Activated B cell treated with CpG ODN at 0.5 μM for 24 hours (primary cell): ENCODE measurements at places on chromosomes 7 and 10. TPM values are rescaled to one million over a fixed set of nuclear protein-coding genes. Genes with fewer than 3 reads are reported as not detected.

DNA sequence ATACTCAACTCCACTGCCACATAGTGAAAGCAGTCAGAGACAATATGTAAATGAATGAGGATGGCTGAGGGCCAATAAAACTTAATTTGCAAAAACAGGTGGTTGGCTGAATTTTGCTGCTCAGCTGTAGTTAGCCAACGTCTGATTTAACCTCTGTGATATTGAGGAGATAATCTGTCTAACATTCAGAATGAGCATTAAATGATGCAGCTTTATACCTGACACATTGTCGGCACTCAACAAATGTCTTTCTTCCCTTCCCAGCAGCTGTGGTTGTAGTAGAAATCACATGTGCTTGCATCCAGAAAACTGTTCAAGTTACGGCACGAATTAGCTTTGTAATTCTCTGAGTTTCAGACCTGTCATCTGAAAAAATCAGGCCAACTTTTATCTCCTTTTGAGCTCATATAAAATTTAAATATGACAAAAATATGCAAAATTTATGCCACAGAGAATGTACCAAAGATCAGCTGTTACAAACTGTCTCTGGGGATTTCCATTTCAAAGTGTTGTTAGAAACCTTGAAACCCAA, 1239.7 kb downstream of the GATA3 start:
- no peak overlapping the region for H3K4me3 ChIP-seq
- H3K36me3 ChIP-seq = no peaks in the 10 kb centered on the region
- peaks cover 2% of the 10 kb centered on the region for H3K27me3 ChIP-seq
- no peak for DNase-seq
- H3K27ac ChIP-seq = no peak overlapping the region

GRCh38 chr10:76133597-76134255, 702.3 kb downstream of the LRMDA start:
- DNase-seq = no peak
- no peak overlapping the region for H3K4me3 ChIP-seq
- no peaks in the 10 kb centered on the region for H3K27me3 ChIP-seq
- no peaks in the 10 kb centered on the region for H3K4me1 ChIP-seq

Gene ZNF488
- total RNA-seq = not detected in 2 replicates

GRCh38 chr7:82605247-82605864, 161.8 kb upstream of the CACNA2D1 start:
- H3K36me3 ChIP-seq = no peaks in the 10 kb centered on the region
- no peak overlapping the region for H3K4me3 ChIP-seq
- no peak for DNase-seq
- H3K4me1 ChIP-seq = no peaks in the 10 kb centered on the region
- H3K27ac ChIP-seq = no peak overlapping the region

Gene NAT16
- not detected in 2 replicates for total RNA-seq

DNA sequence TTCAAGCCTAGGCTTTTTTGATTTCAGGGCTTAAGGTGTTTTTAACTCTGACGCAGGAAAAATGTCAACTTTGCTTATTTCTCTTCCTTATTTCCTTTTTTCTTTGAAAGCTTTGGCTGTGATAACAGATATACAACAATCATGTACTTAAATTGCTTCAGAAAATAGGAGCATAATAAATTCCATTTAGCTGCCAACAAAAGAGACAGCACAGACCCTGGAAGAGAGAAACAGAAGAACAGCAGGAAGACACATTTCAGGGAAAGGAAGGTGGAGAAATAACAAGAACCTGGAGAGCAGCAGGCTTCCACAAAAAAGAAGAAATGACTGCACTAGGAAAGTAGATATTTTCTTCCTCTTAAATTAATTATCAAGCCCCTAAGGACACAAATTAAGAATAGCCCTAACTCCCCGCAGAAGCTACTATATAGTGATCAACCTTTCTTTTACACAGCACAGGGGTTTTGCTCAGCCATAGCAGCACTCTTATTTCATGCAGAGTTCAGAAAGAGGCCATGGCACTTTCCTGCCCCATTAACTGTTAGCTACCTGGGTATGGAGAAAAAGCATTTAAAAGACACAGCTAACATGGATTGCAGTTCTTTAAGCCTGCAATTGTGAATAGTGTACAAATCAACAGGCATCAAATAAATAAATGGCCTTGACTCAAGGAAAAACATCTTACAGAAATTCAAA, 61.5 kb downstream of the IQUB start:
- H3K36me3 ChIP-seq = no peaks in the 10 kb centered on the region
- H3K4me3 ChIP-seq = no peak overlapping the region
- peaks cover 6% of the 10 kb centered on the region for H3K27me3 ChIP-seq
- DNase-seq = no peak
- no peaks in the 10 kb centered on the region for H3K4me1 ChIP-seq

Gene TAS2R41
- not detected in 2 replicates for total RNA-seq

Gene PUS7
- total RNA-seq = 17.8 and 18.0 TPM in 2 replicates

Gene STAG3
- total RNA-seq = 41.3 and 42.4 TPM in 2 replicates

Gene SPDYE5
- 0.20 TPM in 1 of 2 replicates, not detected in the other for total RNA-seq

Gene PNLIP
- not detected in 2 replicates for total RNA-seq

DNA sequence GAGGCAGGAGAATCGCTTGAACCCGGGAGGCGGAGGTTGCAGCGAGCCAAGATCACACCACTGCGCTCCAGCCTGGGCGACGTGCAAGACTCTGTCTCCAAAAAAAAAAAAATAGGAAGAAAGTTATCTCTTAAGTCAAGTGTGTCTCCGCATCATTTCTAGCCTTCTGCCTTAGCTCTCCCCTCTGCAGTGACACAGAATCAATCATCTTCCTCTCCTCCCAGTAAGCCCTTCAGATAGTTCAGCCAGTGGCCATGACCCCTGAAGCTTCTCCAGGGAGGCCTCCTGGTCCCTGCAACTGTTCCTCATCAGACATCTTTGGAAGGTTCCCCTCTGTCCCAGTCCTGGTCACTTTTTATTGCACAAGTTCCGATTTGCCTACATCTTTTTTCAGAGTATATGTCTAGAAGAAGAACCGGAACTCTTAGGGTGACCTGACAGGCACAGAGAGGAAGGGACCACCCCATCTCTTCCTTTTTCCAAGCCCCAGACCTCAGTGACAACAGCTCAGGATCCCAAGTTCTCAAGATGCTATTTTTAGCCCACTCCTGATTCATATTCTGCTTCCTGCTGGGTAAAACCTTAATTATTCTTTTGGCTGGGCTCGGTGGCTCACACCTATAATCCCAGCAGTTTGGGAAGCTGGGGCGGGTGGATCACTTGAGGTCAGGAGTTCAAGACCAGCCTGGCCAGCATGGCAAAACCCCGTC, 6.6 kb upstream of the RHBDD2 start:
- H3K4me1 ChIP-seq = no peaks in the 10 kb centered on the region
- no peaks in the 10 kb centered on the region for H3K36me3 ChIP-seq
- no peak for DNase-seq

- no peak overlapping the region for H3K4me3 ChIP-seq
- no peak for DNase-seq
Measured at GRCh38 chr7:150971242-150972022, 6.7 kb downstream of the KCNH2 start.

Gene DNAJC12
- total RNA-seq = 0.31 TPM in 1 of 2 replicates, not detected in the other

GRCh38 chr10:77713521-77714280, 76.1 kb upstream of the KCNMA1 start:
- H3K4me3 ChIP-seq = no peak overlapping the region
- DNase-seq = no peak
- H3K4me1 ChIP-seq = peaks cover 12% of the 10 kb centered on the region
- H3K27ac ChIP-seq = no peak overlapping the region
- peaks cover 27% of the 10 kb centered on the region for H3K27me3 ChIP-seq
- H3K36me3 ChIP-seq = no peaks in the 10 kb centered on the region

DNA sequence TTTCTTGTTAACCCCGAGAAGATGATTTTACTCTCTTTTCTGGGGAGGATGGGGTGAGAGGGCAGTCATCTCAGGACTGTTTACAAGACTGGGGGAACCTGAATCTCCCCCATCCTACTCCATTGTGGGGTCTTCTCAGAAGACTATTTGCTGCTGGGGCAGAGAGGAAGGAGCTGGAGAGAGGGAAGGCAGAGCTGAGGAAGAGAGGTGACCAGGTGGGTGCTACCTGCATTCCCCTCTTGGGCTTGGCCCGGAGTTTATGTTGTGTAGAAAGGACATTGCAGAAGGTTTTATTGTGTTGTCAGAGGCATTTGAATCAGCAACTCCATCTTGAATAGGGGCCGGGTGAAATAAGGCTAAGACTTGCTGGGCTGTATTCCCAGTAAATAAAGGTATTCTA, 247.1 kb upstream of the GALNT17 start:
- no peaks in the 10 kb centered on the region for H3K36me3 ChIP-seq
- no peak overlapping the region for H3K27ac ChIP-seq
- H3K4me3 ChIP-seq = no peak overlapping the region
- no peaks in the 10 kb centered on the region for H3K4me1 ChIP-seq
- no peaks in the 10 kb centered on the region for H3K27me3 ChIP-seq

Gene TBX20
- 0.10 and 0.11 TPM in 2 replicates for total RNA-seq

- DNase-seq = no peak
- H3K4me3 ChIP-seq = no peak overlapping the region
- no peak overlapping the region for H3K27ac ChIP-seq
- H3K36me3 ChIP-seq = no peaks in the 10 kb centered on the region
- no peaks in the 10 kb centered on the region for H3K4me1 ChIP-seq
Measured at GRCh38 chr10:104935656-104936055, 294.6 kb downstream of the SORCS3 start.

DNA sequence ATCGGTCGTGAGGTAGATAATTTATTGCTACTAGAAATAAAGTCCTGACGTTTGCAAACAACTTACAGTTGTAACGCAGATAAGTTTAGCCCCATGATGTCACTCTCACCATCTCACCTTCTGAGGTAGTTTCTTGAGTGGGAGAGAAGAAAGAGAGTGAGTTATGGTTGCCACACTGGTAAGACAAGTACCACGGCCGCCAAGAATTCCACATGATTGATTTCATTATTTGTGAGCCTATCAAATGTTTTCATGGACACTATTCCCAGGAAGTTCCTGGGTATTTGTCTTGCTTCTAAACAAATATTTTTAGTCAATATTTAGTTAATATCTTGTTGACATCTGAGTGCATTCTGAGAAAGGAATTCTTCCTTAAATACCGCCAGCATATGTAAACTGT, 339.4 kb upstream of the KIAA1217 start:
- H3K27me3 ChIP-seq = peaks cover 2% of the 10 kb centered on the region
- no peak for DNase-seq
- no peak overlapping the region for H3K4me3 ChIP-seq
- H3K4me1 ChIP-seq = no peaks in the 10 kb centered on the region
- no peaks in the 10 kb centered on the region for H3K36me3 ChIP-seq
- H3K27ac ChIP-seq = no peak overlapping the region

GRCh38 chr10:34978080-34978479, 112.1 kb downstream of the CUL2 start:
- H3K27me3 ChIP-seq = no peaks in the 10 kb centered on the region
- no peak overlapping the region for H3K27ac ChIP-seq
- no peaks in the 10 kb centered on the region for H3K4me1 ChIP-seq
- no peaks in the 10 kb centered on the region for H3K36me3 ChIP-seq

Gene CREB3L2
- total RNA-seq = 16.6 and 21.7 TPM in 2 replicates

DNA sequence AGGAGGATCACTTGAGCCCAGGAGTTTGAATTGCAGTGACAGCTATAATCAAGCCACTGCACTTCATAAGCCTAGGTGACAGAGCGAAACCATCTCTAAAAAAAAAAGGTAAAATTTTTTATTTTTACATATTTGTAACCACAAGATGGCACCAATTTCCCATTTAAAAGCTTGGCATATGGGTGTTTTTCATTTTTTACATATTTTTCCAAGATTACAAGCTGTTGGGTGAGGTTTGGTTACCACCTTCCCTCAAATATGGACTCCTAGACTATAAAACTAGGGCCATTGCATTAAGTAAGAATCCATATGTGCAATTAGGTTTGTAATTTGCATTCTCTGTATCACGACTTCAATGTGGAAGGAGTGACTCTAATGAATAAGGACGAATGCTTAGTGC, 129.3 kb upstream of the ACBD5 start:
- no peak overlapping the region for H3K27ac ChIP-seq
- DNase-seq = no peak
- H3K4me3 ChIP-seq = no peak overlapping the region
- peaks cover 14% of the 10 kb centered on the region for H3K4me1 ChIP-seq

DNA sequence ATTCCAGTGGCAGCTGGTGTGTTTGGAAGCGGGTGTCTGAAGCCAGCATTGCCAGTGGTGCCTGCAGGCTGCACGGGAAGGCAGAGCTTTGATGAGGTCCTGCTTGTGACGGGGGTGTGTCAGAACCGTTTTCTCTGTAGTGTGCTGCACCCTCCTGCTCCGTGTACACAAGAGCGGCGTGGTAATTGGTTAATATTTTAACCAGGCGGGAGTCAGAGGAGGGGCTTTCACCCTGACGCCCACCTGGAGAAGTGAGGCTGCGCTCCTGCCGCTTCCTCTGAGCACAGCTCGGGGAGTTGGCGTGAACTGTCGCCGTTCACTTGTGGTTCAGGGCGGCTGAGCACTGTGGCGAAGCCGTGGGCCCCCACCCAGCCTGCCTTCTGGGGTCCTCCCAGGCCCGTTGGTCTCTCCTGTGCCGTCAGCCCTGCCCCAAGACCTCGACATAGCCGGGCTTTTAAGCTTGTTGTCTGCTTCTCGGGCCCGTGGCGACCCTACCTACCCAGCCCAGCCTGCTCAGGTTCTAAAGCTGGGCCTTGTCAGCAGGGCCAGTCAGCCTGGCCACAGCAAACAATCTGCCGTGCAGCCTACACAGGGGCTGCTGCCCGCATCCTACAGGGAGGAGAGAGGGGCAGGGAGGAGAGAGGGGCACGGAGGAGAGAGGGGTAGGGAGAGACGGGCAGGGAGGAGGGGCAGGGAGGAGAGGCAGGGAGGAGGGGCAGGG, 11.6 kb downstream of the NKX6-2 start:
- peaks cover 45% of the 10 kb centered on the region for H3K36me3 ChIP-seq
- DNase-seq = no peak
- H3K27ac ChIP-seq = no peak overlapping the region
- H3K27me3 ChIP-seq = no peaks in the 10 kb centered on the region
- H3K4me1 ChIP-seq = no peaks in the 10 kb centered on the region

- no peak for DNase-seq
- no peak overlapping the region for H3K27ac ChIP-seq
- H3K4me1 ChIP-seq = no peaks in the 10 kb centered on the region
Measured at GRCh38 chr10:132697578-132698200, 88.3 kb downstream of the NKX6-2 start.

Gene KAT6B
- 39.6 and 45.2 TPM in 2 replicates for total RNA-seq
